ENCODE measurements at places on chromosomes 16 and 17.
A peak's percentile ranks its signal among the peaks of the same experiment; 100 is the strongest.

DNA sequence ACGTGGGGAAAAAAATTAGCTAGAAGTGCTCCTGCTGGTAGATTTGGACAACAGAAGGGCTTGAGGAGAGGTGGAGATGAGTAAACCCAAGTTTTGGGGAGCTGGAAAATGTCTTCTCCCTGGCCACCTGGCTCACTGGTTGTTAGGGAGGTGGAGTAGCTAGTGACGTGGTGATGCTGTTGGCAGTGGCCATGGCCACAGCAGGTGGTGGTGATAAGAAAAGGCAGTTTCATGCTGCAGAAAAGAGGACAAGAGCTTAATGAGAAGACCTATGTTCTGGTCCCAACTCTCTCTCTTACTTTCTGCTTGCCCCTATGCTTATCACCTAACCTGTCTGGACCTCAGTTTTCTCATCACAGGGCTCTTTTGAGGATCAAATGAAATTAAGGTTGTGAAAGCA is 223.5 kb upstream of the N4BP1 start:
- DNase-seq, result no peak

- no peak for DNase-seq
These were observed 108.2 kb downstream of the RPTOR start for GRCh38 chr17:80652756-80653330.

DNA sequence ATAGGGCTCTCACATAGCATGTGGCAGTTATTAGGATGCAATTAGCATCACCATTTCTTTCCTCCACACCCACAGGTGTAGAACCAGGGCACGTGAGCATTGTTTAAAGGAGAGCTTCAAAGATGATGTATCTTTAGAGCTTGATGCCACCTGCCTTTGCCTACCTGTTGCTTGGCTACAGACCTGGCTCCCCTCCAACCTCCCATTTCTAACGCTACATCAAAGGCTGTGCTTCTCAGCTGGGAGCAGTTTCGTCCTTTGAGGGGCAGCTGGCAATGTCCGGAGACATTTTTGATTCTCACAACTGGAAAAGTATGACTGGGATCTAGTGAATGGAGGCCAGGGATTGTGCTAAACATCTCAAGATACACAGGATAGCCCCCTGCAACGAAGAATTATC is 78.5 kb upstream of the CLEC3A start:
- DNase-seq, result no peak

- DNase-seq, result peak; percentile 77
These were observed 264.2 kb downstream of the SEC14L1 start for GRCh38 chr17:77404812-77405581.

- no peak for DNase-seq
These were observed 501.6 kb upstream of the PSMD7 start for GRCh38 chr16:73794994-73795393.

GRCh38 chr16:11976850-11977375 is 379 bp downstream of the SNX29 start:
- DNase-seq, result no peak

GRCh38 chr16:22262460-22262859 is 34.7 kb upstream of the POLR3E start:
- DNase-seq, result no peak

DNA sequence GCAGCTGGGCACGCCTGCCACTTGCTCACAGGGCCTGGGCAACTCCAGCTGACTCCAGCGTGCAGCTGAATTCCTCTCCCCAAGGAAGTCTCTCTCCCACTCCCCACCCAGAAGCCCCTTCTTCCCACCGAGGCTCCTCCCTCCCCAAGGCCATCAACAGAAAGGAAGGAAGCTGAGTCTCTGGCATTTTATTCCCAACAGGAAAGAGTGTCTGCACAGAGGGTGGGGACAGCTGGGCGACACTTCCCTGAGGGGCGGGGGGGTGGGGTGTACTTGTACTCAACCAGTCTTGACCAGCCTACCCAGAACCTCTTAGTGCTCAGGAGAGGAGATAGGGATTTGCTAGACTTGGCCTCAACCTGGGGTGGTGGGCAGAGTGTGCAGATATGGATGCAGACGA is at the start of gene EXOC3L1:
Gene EXOC3L1, minus strand, starts transcription at position 96 of the 400 bp plus-strand sequence. CDS start 460 bp downstream, outside the sequence.
- DNase-seq, result no peak

GRCh38 chr16:84029297-84030047 is 13.1 kb downstream of the SLC38A8 start:
- no peak for DNase-seq

DNA sequence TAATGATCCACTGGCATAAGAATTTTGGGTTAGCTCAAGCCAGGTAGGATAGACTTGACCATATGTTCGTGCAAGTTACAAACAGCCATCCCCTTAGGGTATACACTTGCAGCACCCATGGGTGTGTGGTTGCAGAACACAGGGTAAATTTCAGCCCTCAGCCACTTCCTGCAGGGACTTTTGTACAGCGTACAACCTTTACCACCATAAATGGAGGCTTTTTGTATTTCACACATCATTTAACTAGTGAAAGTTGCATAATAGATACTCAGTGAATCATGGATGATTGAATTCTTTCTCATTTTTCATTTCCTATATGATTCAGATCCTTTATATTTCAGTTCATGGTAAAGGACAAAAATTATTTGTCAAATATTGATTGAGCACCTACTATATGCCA is 473.9 kb downstream of the CDH13 start:
- DNase-seq, result no peak

DNA sequence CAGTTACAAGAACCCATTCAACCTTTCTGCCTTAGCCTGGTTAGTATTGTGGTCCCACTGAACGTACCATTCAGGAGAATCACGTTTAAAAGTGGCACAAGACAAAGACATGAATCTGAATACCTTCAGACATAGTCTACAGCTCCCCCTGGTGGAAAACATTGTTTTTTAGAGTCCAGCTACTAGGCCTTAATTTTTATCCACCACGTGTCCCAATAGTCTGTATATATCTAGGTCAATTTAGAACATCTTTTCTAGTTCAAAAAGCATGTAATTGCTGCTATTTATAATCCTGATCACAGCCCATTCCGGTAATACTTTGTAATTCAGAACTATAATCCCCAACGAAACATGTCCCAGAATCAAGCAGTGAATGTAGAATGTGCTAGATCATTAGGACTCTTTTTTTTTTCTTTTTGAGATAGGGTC is 13.7 kb upstream of the GUCY2D start:
- no peak for DNase-seq

GRCh38 chr16:17386229-17386628 is 84.5 kb downstream of the XYLT1 start:
- DNase-seq, result no peak

- DNase-seq, result no peak
These were observed 2.8 kb downstream of the DNAJA3 start for GRCh38 chr16:4428500-4428899.

DNA sequence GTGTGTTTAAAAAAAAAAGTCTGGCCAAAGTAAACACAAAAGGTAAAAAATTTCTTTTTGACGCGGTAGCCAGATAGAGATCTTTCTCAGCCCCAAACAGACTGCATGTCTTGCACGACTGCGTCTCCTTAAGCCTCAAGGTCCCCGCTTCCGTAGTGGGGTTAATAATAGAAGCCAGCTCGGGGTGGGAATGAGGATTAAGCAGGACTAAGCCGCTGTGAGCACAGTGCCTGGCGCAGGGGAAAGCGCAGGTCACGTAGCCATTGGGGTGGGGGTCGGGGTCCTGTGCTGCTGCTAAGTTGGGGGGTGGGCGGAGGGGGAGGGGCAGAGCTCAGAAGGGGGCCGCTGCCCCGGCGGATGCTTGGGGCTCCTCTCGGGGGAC is 521 bp downstream of the GGA2 start:
- no peak for DNase-seq

GRCh38 chr16:120756-121155 is 17.7 kb downstream of the NPRL3 start:
- DNase-seq, result no peak

DNA sequence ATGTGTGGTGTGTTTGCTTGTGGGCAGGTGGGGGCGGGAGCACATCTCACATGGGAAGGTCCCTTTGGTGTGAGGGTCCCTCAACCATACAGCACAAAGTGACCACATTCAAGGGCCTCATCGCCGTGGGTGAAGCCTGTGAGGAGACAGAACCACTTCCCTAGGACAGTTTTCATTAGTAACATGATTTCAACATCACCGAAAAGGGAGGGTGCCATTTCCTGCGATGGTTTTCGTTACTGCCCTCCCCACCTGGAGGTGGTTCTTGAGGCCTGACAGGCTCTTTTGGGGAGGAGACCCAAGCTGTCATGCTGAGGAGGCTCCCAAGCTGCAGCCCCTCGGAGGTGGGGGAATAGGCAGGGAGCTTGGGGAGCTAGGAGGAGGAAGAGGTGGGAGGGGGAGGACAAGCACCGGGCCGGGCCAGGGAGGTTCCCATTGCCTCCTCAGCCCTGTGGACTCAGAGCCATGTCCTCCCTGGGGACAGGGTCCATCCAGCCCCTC is 9.5 kb downstream of the CD300LB start:
- no peak for DNase-seq

GRCh38 chr16:28935346-28935745 is 3.6 kb downstream of the CD19 start:
- no peak for DNase-seq

- no peak for DNase-seq
These were observed 3.4 kb downstream of the ZNF688 start for GRCh38 chr16:30567991-30568638.

DNA sequence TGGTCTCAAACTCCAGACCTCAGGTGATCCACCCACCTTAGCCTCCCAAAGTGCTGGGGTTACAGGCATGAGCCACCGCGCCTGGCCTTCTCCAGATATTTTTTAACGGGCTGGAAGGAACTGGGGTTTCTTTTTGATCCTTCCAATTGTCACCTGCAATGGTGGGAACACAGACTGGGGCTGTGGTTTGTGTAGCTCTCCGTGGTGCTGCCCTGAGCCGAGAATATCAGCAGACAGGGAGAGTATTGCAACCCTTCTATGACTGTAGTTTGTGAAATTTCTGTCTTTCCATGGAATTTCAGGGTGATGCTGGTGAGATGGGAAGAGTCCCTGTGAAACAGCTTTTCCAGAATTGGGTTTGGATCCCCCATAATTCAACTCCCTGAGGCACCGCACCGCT is 263.5 kb downstream of the ENGASE start:
- DNase-seq, result no peak

GRCh38 chr17:43169561-43170139 is 1.4 kb upstream of the NBR1 start:
- DNase-seq, result no peak

- DNase-seq, result no peak
These were observed 1.2 kb downstream of the MAF start for GRCh38 chr16:79599256-79599836.

GRCh38 chr16:75703306-75703705 is 2.0 kb upstream of the DUXB start:
- DNase-seq, result no peak

GRCh38 chr17:77361986-77362620 is 221.3 kb downstream of the SEC14L1 start:
- no peak for DNase-seq

GRCh38 chr16:9300252-9300651 is 208.8 kb downstream of the HAPSTR1 start:
- DNase-seq, result no peak
